ENCODE measurements at places on chromosomes 1 and 21.

- no peak for DNase-seq
These were observed 386.2 kb downstream of the HHIPL2 start for GRCh38 chr1:222161676-222162075.

DNA sequence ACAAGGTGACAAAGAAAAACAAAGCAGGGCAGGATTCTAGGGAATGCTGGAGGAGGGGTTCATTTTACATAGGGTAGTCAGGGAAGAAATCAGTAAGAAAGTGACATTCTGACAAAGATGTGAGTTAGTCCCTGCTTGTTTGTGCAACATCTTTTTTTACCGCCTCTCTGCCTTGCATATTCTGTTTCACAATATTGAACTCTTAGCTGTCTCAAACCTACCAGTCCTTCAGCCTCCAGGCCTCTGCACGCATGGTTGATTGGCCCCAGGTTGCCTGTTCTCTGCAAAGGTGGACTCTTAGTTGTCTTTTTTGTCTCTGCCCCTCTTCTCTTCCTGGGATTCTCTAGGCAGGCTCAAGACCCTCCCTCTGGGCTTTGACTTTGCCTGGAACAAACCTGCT lies 152.2 kb upstream of the RUNX1 start:
- no peak for DNase-seq

DNA sequence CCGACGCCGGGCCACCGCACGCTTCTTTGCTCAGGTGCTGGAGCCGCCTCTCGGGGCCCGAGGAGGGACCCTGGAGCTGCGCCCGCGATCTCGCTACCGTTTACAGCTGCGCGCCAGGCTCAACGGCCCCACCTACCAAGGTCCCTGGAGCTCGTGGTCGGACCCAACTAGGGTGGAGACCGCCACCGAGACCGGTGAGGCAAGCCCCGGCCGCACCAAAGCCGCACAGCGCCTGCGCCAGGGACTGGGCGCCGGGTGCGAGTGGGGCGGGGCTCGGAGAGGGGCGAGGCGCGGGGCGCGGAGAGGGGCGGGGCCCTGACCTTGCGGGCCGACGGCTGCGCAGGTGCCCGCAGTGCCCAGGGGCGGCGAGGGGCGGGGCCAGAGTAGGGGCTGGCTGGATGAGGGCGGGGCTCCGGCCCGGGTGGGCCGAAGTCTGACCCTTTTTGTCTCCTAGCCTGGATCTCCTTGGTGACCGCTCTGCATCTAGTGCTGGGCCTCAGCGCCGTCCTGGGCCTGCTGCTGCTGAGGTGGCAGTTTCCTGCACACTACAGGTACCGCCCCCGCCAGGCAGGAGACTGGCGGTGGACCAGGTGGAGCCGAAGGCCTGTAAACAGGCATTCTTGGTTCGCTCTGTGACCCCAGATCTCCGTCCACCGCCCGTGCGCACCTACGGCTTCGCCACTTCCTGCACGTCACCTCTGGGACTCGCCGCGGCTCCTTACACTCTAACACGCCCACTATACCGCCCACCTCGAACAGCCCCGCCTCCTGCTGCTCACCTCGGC lies 9.8 kb upstream of the CDC20 start:
- no peak for DNase-seq

DNA sequence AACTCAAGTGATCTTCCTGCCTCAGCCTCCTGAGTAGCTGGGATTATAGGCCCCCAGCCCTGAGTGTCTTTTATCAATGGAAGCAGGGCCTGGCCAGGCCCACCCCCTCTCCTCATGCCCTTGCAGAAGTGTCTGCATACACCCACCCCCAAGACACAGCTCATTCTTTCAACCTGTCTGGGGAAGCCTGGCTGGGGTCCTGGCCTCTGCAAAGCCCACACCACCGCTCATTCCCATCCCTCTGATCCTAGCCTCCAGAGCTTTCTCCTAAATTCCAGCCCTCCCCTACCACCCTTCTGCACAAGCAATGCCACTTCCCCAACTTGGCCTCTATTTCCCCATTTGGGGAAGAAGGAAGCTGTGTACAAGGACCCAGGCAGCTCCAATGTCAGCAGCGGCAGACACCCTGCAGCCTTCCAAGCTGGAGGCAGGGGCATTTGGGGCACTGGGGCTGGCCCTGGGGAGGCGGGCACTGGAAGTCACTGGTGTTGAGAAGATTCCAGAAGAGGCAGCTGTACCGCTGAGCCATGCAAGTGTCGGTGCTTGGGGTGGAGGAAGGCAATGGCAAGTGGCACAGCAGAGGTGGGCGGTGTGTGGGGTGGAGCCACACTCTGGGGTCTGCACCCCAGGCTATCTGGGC lies 33.7 kb upstream of the ARF1 start:
- no peak for DNase-seq

- DNase-seq = no peak
These were observed 595.5 kb downstream of the RWDD3 start for GRCh38 chr1:95829556-95829955.

GRCh38 chr1:198001776-198002408 lies 84.7 kb downstream of the LHX9 start:
- DNase-seq = no peak

GRCh38 chr1:32031578-32032274 lies 18.1 kb downstream of the KHDRBS1 start:
- no peak for DNase-seq

- no peak for DNase-seq
These were observed 632.7 kb upstream of the NR5A2 start for GRCh38 chr1:199394856-199395255.

- no peak for DNase-seq
These were observed 211.3 kb downstream of the KCNH1 start for GRCh38 chr1:210922666-210923065.

- no peak for DNase-seq
These were observed 409.8 kb downstream of the DISC1 start for GRCh38 chr1:232036181-232036933.

GRCh38 chr1:75693551-75693950 lies 31.0 kb upstream of the ACADM start:
- DNase-seq = no peak

GRCh38 chr1:59415286-59415850 lies 118.5 kb downstream of the FGGY start:
- DNase-seq = no peak

DNA sequence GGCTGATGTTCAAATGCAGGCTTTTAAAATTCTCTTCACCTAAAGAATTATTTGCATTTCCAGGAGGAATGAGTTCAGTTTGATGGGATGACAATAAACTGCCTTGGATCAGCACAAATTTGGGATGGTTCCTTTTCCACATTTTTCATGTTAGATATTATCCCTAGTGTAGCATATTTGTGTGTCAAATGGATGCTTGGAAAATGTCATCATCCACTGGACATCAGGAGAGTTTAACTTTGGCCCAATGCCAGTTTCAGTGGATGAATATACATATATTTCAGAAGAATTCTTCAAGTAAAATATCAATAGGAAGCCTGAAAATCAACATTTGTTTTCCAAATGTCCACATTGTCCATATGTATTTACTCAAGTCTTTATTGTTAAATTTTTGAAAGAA lies 116.5 kb upstream of the COL24A1 start:
- no peak for DNase-seq

GRCh38 chr1:157115429-157115838 lies 15.8 kb upstream of the ETV3L start:
- no peak for DNase-seq

DNA sequence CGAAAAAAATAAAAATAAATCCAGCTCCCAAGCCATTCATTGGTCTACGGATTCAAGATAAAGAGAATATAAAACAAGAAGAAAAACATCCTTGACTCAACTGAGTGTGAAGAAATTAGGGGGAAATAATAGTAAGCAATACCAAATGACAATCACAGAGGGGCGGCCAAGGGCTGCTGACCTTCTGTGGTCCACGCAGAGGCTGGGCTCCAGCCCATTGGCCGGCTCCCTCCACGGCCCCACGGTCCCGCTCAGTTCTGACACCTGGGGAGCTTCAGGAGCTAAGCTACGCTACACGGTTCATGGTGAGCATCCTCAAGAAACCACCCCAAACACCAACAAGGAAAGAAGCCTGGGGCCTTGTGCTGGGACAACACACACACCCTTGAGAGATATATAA lies 400 bp upstream of the KRTAP10-12 start:
- no peak for DNase-seq

DNA sequence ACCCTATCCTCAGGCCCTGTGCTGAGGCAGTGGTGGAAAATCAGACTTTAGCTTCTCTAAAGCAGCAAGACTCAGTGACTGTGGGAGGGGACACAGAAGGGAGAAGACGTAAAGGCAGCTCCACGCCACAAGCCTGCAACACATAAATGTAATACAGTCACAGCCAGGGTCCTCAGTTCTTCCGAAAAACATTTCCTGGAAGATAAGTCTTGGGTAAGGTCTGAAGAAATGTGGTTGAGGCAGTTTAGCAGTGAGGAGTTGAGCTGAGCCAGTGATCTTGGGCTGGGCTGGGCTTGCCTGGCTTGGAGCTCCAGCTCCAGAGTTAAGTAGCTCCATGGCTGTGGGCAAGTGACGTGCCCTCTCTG lies 127.8 kb upstream of the ADAR start:
- DNase-seq = no peak

DNA sequence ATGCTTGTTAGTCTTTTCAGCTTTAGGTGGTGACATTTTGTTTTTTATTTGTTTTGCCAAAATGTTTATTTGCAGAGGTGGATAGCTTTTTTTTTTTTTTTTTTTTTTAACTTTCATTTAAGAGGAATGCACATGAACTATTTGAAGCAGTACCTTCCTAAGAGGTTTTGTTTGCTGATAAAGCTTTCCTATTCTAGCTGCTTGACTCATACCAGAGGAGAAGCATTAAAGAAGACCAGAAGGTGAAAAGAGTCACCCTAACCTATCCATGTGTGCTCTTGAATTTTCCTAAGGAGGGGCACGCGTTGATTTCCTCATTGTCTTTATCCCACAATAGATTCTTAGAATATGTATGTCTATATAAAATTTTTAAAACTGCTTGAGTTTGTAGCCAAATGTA lies 57.7 kb downstream of the PRDM2 start:
- DNase-seq = no peak

- DNase-seq = no peak
These were observed 55.9 kb downstream of the FAM163A start for GRCh38 chr1:179798864-179799516.
